Activated naive CD8-positive, alpha-beta T cell treated with anti-CD3 and anti-CD28 coated beads for 36 hours (primary cell): ENCODE measurements at places on chromosomes 2 and 18. TPM values are rescaled to one million over a fixed set of nuclear protein-coding genes. Genes with fewer than 3 reads are reported as not detected.

Gene NTSR2
- not detected for total RNA-seq

Gene ME2
- 153 TPM for total RNA-seq

Gene ZNF804A
- not detected for total RNA-seq

Gene HOXD1
- total RNA-seq: not detected
